ENCODE measurements at places on chromosomes 11 and 22.

DNA sequence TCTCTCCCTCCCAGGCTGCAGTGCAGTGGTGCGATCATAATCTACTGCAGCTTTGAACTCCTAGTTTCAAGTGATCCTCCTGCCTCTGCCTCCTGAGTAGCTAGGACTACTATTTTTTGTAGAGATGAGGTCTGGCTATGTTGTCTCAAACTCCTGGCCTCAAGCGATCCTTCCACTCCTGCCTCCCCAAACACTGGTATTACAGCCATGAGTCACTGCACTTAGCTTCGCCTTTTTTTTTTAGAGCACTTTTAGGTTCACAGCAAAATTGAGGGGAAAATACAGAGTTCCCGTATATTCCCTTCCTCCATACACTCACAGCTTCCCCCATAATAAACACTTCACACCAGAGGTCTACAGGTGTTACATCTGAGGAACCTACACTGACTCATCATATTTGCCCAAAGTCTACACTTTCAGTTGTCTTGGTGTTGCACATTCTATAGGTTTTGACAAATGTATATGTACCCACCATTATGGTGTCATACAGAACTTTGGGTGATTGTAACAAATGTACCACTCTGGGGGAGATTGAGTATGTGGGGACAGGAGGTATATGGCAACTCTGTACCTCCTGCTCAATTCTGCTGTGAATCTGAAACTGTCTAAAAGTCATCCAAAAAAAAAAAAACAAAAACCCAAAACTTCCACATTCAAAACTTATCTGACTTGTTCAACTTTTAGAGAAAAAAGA, 11.3 kb upstream of the SLC37A4 start:
- DNase-seq: no peak
- no peak overlapping the region for H3K4me3 ChIP-seq
- peak overlapping the region; percentile 74 for H3K27ac ChIP-seq
- peaks cover 9% of the 10 kb centered on the region for H3K27me3 ChIP-seq
- H3K4me1 ChIP-seq: peaks cover 30% of the 10 kb centered on the region
- peaks cover 18% of the 10 kb centered on the region for H3K36me3 ChIP-seq

- DNase-seq: no peak
- no peak overlapping the region for H3K4me3 ChIP-seq
- H3K36me3 ChIP-seq: peaks cover 3% of the 10 kb centered on the region
- peaks cover 26% of the 10 kb centered on the region for H3K27me3 ChIP-seq
- H3K4me1 ChIP-seq: peaks cover 17% of the 10 kb centered on the region
Observed at GRCh38 chr11:126172596-126173038, 38.8 kb downstream of the RPUSD4 start.

GRCh38 chr11:104254347-104254746, 90.4 kb upstream of the PDGFD start:
- peak; percentile 50 for DNase-seq
- no peaks in the 10 kb centered on the region for H3K36me3 ChIP-seq
- no peaks in the 10 kb centered on the region for H3K4me1 ChIP-seq
- H3K4me3 ChIP-seq: no peak overlapping the region

DNA sequence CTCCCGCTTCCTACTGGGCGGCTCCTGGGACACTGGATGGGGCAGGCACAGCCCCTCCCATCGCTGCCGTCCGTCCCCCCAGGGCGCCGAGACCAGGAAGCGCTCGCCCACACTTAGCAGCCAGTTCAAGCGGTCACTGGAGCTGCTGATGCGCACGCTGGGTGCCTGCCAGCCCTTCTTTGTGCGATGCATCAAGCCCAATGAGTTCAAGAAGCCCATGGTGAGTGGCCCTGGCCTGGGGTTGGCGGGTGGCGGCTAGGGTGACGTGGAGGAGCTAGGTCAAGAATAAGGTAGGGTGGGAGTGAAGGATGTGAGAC, 44.6 kb downstream of the MYO7A start:
- no peak overlapping the region for H3K27ac ChIP-seq
- H3K4me1 ChIP-seq: peaks cover 76% of the 10 kb centered on the region
- H3K27me3 ChIP-seq: peaks cover 4% of the 10 kb centered on the region
- no peak overlapping the region for H3K4me3 ChIP-seq

DNA sequence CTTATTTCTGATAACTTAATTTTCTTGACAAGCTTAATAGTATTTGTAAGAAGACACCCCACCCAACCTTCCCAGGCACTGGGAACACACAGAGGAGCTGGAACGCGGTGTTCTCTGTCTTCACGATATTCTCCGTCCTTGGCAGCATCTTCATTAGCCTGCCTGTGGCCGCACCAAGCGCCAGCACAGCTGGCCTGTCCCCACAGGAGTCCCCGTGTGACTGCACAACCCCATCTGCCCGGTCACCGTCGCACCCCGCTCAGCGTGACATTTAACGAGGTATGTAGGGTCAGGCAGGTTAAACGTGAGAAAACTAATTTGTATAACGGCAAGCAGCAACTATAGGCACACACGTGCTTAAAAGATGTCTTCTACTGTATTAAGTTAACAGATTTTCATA, 293.3 kb downstream of the BRD1 start:
- no peak for DNase-seq
- H3K36me3 ChIP-seq: no peaks in the 10 kb centered on the region
- H3K4me1 ChIP-seq: peaks cover 37% of the 10 kb centered on the region

GRCh38 chr11:69883292-69884255, 64.4 kb upstream of the FGF3 start:
- peaks cover 12% of the 10 kb centered on the region for H3K4me1 ChIP-seq
- no peak overlapping the region for H3K27ac ChIP-seq
- no peak for DNase-seq
- no peaks in the 10 kb centered on the region for H3K36me3 ChIP-seq
- peaks cover 5% of the 10 kb centered on the region for H3K27me3 ChIP-seq
- H3K4me3 ChIP-seq: no peak overlapping the region

- peaks cover 8% of the 10 kb centered on the region for H3K27me3 ChIP-seq
- no peak for DNase-seq
- H3K4me1 ChIP-seq: peaks cover 12% of the 10 kb centered on the region
- no peaks in the 10 kb centered on the region for H3K36me3 ChIP-seq
Observed at GRCh38 chr11:121393855-121394254, 58.3 kb upstream of the SORL1 start.

- H3K4me3 ChIP-seq: no peak overlapping the region
- no peak for DNase-seq
- H3K4me1 ChIP-seq: peaks cover 11% of the 10 kb centered on the region
- H3K36me3 ChIP-seq: no peaks in the 10 kb centered on the region
- no peak overlapping the region for H3K27ac ChIP-seq
Observed at GRCh38 chr11:66139817-66140404, 69.8 kb downstream of the PACS1 start.

- DNase-seq: no peak
- H3K36me3 ChIP-seq: no peaks in the 10 kb centered on the region
- H3K4me3 ChIP-seq: no peak overlapping the region
- H3K27me3 ChIP-seq: peaks cover 3% of the 10 kb centered on the region
- peaks cover 16% of the 10 kb centered on the region for H3K4me1 ChIP-seq
- H3K27ac ChIP-seq: no peak overlapping the region
Observed at GRCh38 chr11:45030778-45031177, 80.1 kb upstream of the TP53I11 start.

- DNase-seq: peak; percentile 51
- H3K36me3 ChIP-seq: no peaks in the 10 kb centered on the region
- H3K4me3 ChIP-seq: peak overlapping the region; percentile 82
- H3K27ac ChIP-seq: no peak overlapping the region
- H3K27me3 ChIP-seq: peaks cover 97% of the 10 kb centered on the region
Observed at GRCh38 chr11:128692753-128693415, 988 bp upstream of the FLI1 start.

GRCh38 chr11:84865257-84865656, 761.9 kb downstream of the DLG2 start:
- H3K27me3 ChIP-seq: no peaks in the 10 kb centered on the region
- no peak overlapping the region for H3K4me3 ChIP-seq
- H3K27ac ChIP-seq: no peak overlapping the region
- peaks cover 48% of the 10 kb centered on the region for H3K4me1 ChIP-seq

- peak overlapping the region; percentile 24 for H3K4me3 ChIP-seq
- DNase-seq: peak; percentile 89
- H3K27ac ChIP-seq: no peak overlapping the region
- H3K36me3 ChIP-seq: no peaks in the 10 kb centered on the region
- H3K27me3 ChIP-seq: peaks cover 6% of the 10 kb centered on the region
- peaks cover 24% of the 10 kb centered on the region for H3K4me1 ChIP-seq
Observed at GRCh38 chr11:123261345-123262106, 66.5 kb upstream of the CLMP start.

DNA sequence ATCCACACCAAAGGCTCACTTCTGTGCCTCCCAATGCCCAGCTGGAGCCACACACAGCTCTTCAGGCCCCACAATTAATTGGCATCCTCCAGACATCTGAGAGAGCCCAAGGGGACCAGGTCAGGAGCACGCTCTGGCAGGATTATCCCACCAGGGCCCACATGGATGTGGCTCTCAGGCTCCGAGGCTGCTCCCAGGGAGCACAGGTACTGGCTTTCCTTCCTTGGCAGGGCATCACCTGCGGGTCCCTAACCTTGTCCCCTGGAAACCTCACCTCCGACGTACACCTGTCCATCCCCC, 54.3 kb downstream of the CD6 start:
- H3K27me3 ChIP-seq: peaks cover 56% of the 10 kb centered on the region
- H3K27ac ChIP-seq: no peak overlapping the region
- H3K4me3 ChIP-seq: no peak overlapping the region

GRCh38 chr11:102946237-102946636, 9.3 kb downstream of the MMP13 start:
- H3K36me3 ChIP-seq: no peaks in the 10 kb centered on the region
- H3K27me3 ChIP-seq: peaks cover 6% of the 10 kb centered on the region
- no peaks in the 10 kb centered on the region for H3K4me1 ChIP-seq
- H3K4me3 ChIP-seq: no peak overlapping the region
- DNase-seq: no peak
- H3K27ac ChIP-seq: no peak overlapping the region

GRCh38 chr22:44537015-44537414, 39.0 kb upstream of the RTL6 start:
- peaks cover 7% of the 10 kb centered on the region for H3K4me1 ChIP-seq
- no peaks in the 10 kb centered on the region for H3K36me3 ChIP-seq
- H3K27me3 ChIP-seq: peaks cover 70% of the 10 kb centered on the region
- no peak overlapping the region for H3K27ac ChIP-seq

- no peaks in the 10 kb centered on the region for H3K36me3 ChIP-seq
- no peak overlapping the region for H3K27ac ChIP-seq
- peaks cover 7% of the 10 kb centered on the region for H3K27me3 ChIP-seq
- no peak for DNase-seq
- H3K4me3 ChIP-seq: no peak overlapping the region
Observed at GRCh38 chr11:13324709-13325108, 47.1 kb downstream of the BMAL1 start.

GRCh38 chr22:43819931-43820640, 8.0 kb upstream of the EFCAB6 start:
- no peak overlapping the region for H3K27ac ChIP-seq
- H3K4me3 ChIP-seq: no peak overlapping the region
- H3K4me1 ChIP-seq: peaks cover 20% of the 10 kb centered on the region
- peaks cover 2% of the 10 kb centered on the region for H3K27me3 ChIP-seq
- no peak for DNase-seq

- peaks cover 31% of the 10 kb centered on the region for H3K4me1 ChIP-seq
- peaks cover 28% of the 10 kb centered on the region for H3K36me3 ChIP-seq
- peaks cover 6% of the 10 kb centered on the region for H3K27me3 ChIP-seq
- no peak overlapping the region for H3K4me3 ChIP-seq
Observed at GRCh38 chr11:72363112-72363511, 71.2 kb downstream of the CLPB start.

GRCh38 chr11:125020342-125020741, 42.8 kb upstream of the SLC37A2 start:
- no peaks in the 10 kb centered on the region for H3K36me3 ChIP-seq
- H3K27me3 ChIP-seq: no peaks in the 10 kb centered on the region
- no peak for DNase-seq
- no peak overlapping the region for H3K27ac ChIP-seq
- no peak overlapping the region for H3K4me3 ChIP-seq

GRCh38 chr22:44291265-44291664, 21.5 kb downstream of the SHISAL1 start:
- DNase-seq: no peak
- H3K36me3 ChIP-seq: peaks cover 12% of the 10 kb centered on the region
- no peak overlapping the region for H3K4me3 ChIP-seq
- no peak overlapping the region for H3K27ac ChIP-seq
- H3K27me3 ChIP-seq: no peaks in the 10 kb centered on the region

DNA sequence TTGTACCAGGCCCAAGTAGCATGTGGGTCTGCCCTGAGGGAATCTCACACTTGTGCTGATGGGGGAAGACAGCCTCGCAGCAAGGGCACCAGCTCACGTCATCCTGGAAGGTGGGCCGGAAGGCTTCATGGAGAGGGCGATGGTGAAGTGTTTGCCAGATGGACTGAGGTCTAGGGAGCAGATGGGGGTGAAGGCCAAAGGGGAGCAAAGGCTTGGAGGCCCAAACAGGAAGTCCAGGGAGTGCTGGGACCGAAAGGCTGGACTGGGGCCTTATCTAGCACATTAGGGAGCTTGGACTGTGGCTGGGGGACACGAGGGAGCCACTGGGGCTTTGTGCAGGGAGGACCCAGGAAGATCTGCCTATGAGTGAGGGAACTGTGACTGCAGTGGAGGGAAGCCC, 1.2 kb upstream of the TNFRSF13C start:
- peak overlapping the region; percentile 90 for H3K27ac ChIP-seq
- peaks cover 4% of the 10 kb centered on the region for H3K36me3 ChIP-seq
- H3K27me3 ChIP-seq: peaks cover 54% of the 10 kb centered on the region
- no peak for DNase-seq
- H3K4me1 ChIP-seq: peaks cover 43% of the 10 kb centered on the region

DNA sequence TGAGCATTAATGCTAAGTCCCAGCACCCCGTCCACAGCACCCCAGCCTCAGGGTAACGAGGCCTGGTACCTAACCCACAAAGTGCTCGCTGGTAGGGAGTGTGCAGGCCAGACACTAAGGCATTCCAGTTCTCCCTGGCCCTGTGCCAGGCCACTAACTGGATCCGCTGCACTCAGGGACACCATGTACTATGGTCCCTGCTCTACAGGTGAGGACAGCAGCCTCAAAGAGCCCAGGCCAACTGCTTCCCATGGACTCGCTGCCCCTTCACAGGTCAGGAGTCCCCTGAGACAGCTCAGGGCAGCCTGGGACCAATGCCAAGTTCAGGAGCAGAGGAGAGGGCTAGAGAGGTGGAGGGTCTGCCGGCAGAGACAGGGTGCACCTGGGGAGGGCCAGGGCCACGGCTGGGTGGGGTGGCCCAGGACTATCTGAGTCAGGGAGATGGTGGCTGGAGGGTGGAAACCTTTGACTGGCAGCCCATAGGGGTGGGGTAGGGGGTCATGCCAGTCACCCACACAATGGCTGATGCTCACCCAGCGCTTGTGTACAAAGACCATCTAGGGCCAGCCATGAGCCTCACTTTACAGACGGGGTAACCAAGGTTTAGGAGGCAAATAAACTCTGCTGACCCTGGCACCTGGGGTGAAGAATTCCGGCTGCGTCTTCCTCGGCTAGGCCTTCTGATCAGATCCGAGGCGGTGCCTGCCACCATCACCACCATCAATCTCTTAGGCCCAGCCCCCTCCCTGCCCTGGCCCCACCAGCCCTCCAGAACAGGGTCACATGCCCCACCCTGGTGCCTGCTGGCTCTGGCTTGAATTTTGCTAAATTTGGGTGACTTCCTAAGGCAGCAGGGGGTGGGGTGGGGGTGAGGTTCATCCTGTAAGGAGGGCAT, 5.6 kb downstream of the OSBPL5 start:
- no peak for DNase-seq
- H3K27ac ChIP-seq: no peak overlapping the region
- peak overlapping the region; percentile 83 for H3K4me3 ChIP-seq
